ENCODE measurements at places on chromosomes 5 and 9.

DNA sequence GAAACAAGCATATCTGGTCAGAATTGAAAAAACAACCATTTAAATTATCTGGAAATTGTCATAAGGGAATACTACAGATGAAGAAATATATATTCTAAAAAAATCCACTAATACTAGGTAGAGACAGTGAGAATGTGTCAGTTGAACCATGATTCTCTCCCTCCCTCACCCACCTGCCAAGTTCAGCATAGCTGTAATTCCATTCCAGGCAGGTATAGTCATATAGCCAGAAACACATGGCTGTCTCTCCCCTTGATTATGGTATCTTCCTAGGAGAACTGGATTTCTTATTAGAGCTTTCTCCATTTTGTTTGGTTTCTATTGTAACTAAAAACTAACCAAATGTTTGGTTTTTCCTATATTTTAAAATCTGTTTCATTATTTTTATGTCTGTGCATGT lies 509.2 kb downstream of the CDH10 start:
- DNase-seq, result no peak

DNA sequence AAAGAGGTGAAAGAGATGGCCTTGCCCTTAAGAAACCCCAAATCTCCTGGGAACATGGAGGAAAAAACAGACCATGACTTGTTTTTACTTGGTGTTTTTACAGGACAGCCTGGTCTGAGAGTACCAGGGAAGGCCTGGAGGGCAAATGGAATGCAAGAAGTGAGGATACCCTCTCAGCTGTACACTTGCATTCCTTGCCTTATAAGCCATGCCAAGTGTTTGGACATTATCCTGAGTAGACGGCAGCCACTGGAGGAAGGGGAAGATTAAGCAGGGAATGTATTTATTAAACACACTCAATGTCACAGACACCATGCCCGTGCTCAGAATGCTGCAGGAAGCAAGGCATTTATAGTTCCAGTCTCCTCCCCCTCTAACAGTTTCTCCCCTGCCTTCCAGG lies 581.4 kb downstream of the CDK5RAP2 start:
- no peak for DNase-seq

- DNase-seq, result no peak
Measured at GRCh38 chr5:472076-472655, 29.2 kb downstream of the EXOC3 start.

- DNase-seq, result no peak
Measured at GRCh38 chr5:128237546-128237945, 154.0 kb downstream of the SLC12A2 start.

DNA sequence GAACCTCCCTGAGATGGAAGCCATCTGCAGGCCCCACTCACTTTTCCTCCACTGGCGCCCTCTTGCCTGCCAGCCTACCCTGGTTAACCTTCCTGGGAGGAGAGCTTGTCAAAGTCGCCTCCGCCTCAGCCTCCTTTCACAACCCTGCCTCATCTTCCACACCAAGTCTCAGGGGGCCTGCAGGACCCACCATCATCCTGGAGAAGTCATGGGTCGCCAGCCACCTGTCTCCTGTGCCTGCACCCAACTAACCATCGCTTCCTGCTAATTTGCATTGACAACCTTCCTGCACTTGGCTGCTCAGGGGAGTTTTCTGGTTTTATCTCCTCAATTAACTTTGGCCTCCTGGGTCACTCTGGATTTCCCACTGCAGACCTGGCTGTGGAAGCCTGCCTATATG lies 52.8 kb upstream of the GRHPR start:
- no peak for DNase-seq

- no peak for DNase-seq
Measured at GRCh38 chr5:110855961-110856360, 117.2 kb downstream of the SLC25A46 start.

GRCh38 chr5:41067714-41068568 lies 3.2 kb downstream of the MROH2B start:
- DNase-seq, result no peak

Measured in stimulated activated CD4-positive, alpha-beta T cell treated with anti-CD3 and anti-CD28 coated beads, TNF-alpha, amount 100 ng/mL, for 1 hour (primary cell).